ENCODE measurements at places on chromosomes 11 and 22.
A peak's percentile ranks its signal among the peaks of the same experiment; 100 is the strongest.

GRCh38 chr11:80593648-80594374 lies 1153.0 kb upstream of the TENM4 start:
- DNase-seq: no peak

- DNase-seq: no peak
These were observed 50.3 kb upstream of the GALNT18 start for GRCh38 chr11:11672101-11672500.

DNA sequence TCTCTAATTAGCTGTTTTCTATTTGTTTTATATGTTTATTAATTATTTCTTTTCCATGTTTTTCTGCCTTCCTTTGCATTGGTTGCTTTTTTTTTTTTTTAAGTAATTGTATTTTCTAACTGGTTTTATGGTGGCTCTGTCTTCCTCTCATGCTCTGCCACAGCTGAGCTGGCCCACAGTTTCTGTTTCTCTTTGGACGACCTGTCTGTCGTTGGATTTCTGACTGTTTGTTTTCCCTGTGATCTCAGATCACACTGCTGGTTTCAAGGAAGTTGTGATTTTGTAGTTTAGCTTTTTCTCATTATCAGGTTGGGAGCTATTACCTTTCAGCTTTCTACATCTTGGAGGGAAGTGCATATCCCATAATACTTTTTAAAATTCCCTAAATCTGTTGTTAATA lies 15.9 kb upstream of the OR6M1 start:
- DNase-seq: no peak

GRCh38 chr11:96328395-96329010 lies 14.5 kb downstream of the MAML2 start:
- no peak for DNase-seq

DNA sequence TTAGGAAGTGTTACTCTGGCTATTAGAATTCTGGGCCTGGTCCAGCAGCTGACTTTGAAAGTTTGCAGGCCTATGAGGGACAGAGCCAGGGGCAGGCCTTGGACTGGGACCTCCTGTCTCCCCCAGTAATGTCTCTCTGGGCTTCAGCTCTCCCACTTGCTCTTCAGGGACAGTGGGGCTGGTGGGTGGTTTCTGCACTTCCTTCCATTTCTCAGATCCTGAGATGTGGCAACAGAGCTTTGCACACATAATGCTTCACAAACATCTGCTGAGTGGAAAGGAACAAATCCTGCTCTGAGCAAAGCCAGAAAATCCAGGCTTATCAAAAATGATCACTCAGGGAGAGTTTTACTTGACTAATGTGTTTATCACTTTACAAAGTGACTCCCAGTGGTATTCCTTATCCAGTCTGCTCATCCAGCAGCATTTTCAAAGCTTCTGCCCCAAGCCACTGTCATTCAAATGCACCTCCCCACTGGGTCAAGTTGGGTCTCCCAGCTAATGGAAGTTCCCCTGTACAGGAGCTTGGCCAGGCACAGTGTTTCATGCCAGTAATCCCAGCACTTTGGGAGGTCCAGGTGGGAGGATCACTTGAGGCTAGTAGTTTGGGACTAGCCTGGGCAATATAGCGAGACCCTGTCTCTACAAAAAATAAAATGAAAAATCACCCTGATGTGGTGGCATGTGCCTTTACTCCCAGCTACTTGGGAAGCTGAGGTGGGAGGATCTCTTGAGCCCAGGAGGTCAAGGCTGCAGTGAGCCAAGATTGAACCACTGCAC lies 13.5 kb upstream of the OSBP2 start:
- no peak for DNase-seq

- peak; percentile 70 for DNase-seq
These were observed 109.2 kb downstream of the RRM1 start for GRCh38 chr11:4203603-4204360.

Measured in endodermal cell (in vitro differentiated cells).